ENCODE measurements at places on chromosomes 2 and 18.
A peak's percentile ranks its signal among the peaks of the same experiment; 100 is the strongest.

- no peaks in the 10 kb centered on the region for H3K4me1 ChIP-seq
- no peaks in the 10 kb centered on the region for H3K36me3 ChIP-seq
- no peak overlapping the region for H3K27ac ChIP-seq
- DNase-seq, result no peak
- no peaks in the 10 kb centered on the region for H3K27me3 ChIP-seq
Measured at GRCh38 chr18:36499938-36500337, 202.4 kb downstream of the FHOD3 start.

- H3K27ac ChIP-seq, result no peak overlapping the region
- no peak for DNase-seq
- H3K4me3 ChIP-seq, result no peak overlapping the region
- no peaks in the 10 kb centered on the region for H3K36me3 ChIP-seq
Measured at GRCh38 chr2:57891086-57891712, 155.4 kb upstream of the VRK2 start.

DNA sequence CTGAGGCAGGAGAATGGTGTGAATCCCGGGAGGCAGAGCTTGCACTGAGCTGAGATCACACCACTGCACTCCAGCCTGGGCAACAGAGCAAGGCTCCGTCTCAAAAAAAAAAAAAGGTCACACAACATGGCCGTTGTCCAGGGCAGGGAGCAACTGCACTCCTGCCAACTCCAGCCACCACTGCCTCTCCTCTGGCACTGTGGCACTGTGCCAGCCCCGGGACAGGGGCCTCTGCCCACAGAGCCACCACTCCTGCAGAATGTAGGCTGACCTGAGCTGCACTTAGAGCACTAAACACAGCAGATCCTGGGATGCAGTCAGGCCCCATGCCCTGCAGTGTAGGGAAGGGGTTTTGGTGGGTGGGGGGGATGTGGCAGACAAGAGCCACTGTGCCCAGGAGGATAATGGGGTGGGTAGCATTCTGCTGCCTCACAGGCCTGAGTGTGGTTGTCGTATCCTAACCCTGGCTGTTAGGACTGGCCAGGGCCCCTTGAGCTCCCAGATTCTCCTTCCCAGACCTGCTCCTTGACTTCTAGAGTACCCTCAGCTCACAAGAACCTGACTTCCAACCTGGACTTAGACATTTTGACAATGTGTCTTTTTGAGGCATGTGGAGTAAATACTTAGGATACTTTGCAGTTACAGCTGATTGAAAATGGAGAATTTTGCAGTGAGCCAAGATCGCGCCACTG is 69.4 kb upstream of the SH3RF3 start:
- H3K27me3 ChIP-seq, result no peaks in the 10 kb centered on the region
- peaks cover 24% of the 10 kb centered on the region for H3K4me1 ChIP-seq
- no peak for DNase-seq
- H3K27ac ChIP-seq, result no peak overlapping the region
- no peak overlapping the region for H3K4me3 ChIP-seq

GRCh38 chr18:42649331-42650035 is 466.0 kb downstream of the RIT2 start:
- no peaks in the 10 kb centered on the region for H3K36me3 ChIP-seq
- no peak for DNase-seq
- no peaks in the 10 kb centered on the region for H3K4me1 ChIP-seq
- no peaks in the 10 kb centered on the region for H3K27me3 ChIP-seq
- no peak overlapping the region for H3K27ac ChIP-seq

- DNase-seq, result no peak
- H3K36me3 ChIP-seq, result no peaks in the 10 kb centered on the region
- H3K4me1 ChIP-seq, result no peaks in the 10 kb centered on the region
- H3K4me3 ChIP-seq, result no peak overlapping the region
- H3K27ac ChIP-seq, result no peak overlapping the region
Measured at GRCh38 chr2:173002751-173003541, 72.7 kb upstream of the MAP3K20 start.

GRCh38 chr2:151280271-151280670 is 9.2 kb downstream of the NMI start:
- no peaks in the 10 kb centered on the region for H3K27me3 ChIP-seq
- H3K4me1 ChIP-seq, result no peaks in the 10 kb centered on the region
- H3K27ac ChIP-seq, result no peak overlapping the region
- H3K4me3 ChIP-seq, result no peak overlapping the region

- H3K4me1 ChIP-seq, result no peaks in the 10 kb centered on the region
- DNase-seq, result no peak
- H3K36me3 ChIP-seq, result no peaks in the 10 kb centered on the region
- H3K4me3 ChIP-seq, result no peak overlapping the region
Measured at GRCh38 chr2:80335411-80335810, 30.9 kb upstream of the LRRTM1 start.

GRCh38 chr2:227813562-227814353 is at the start of gene CCL20:
CCL20 (plus strand) TSS chr2:227813842; CDS start chr2:227813912, 70 bp downstream.
- no peak within 1 kb of the TSS for H3K4me3 ChIP-seq
- no peaks in the 10 kb centered on the region for H3K27me3 ChIP-seq
- DNase-seq, result no peak

GRCh38 chr2:203097735-203098134 is 83.1 kb downstream of the NBEAL1 start:
- no peaks in the 10 kb centered on the region for H3K36me3 ChIP-seq
- no peak for DNase-seq
- no peaks in the 10 kb centered on the region for H3K4me1 ChIP-seq
- H3K4me3 ChIP-seq, result no peak overlapping the region
- no peaks in the 10 kb centered on the region for H3K27me3 ChIP-seq
- H3K27ac ChIP-seq, result no peak overlapping the region

DNA sequence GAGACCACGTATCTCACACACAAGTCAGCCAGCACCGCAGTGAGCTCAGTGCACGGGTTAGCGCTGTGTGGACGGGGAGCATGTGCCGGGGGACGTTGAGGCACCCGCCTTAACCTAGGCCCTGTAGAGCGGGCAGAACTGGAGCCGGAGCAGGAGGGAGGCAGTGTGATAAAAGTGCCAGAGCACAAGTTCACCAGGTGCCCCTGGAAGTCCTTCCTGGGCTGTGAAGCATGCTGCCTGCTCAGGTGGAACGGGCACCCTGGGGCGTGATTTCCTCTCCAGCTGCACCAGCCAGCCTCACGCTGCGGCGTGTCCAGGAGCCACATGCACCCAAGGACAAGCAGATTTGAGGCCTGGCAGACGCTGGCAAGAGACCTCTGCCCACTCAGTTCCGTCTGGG is 50.3 kb downstream of the ITGB1BP1 start:
- no peaks in the 10 kb centered on the region for H3K27me3 ChIP-seq
- DNase-seq, result no peak
- H3K36me3 ChIP-seq, result no peaks in the 10 kb centered on the region
- no peak overlapping the region for H3K27ac ChIP-seq
- no peaks in the 10 kb centered on the region for H3K4me1 ChIP-seq

DNA sequence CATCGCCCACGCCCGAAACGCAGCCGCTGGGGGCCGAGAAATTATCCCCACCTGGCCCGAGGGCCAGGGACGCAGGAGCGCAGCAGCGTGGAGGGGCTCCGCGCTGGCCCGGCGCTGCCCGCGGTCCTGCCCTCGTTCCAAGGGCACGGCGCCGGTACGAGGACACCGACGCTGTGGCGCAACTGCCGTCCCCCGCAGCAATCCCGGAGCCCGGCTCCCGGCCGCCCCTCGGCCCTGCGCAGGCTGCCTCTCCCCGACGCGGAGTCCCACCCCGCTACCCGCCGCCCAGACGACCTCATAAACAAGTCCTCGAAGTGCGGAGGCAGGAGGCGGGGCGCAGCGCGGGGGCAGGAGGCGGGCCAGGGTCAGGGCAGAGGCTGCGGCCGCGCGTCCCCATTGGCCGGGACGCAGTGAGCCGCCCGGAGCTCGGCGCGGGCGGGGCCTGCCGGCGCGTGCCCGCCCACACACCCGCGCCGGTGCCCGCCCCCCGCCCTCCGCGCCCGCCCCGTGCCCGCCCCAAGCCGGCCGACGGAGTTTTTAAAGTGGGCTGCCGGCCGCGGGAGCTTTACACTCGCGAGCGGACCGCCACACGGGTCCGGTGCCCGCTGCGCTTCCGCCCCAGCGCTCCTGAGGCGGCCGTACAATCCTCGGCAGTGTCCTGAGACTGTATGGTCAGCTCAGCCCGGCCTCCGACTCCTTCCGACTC is at the start of gene EPAS1:
EPAS1 (plus strand) TSS at position 568 of the 706 bp plus-strand sequence. CDS start 505 bp downstream, outside the sequence.
- peaks cover 26% of the 10 kb centered on the region for H3K4me1 ChIP-seq
- peaks cover 18% of the 10 kb centered on the region for H3K27me3 ChIP-seq
- H3K4me3 ChIP-seq, result peak within 1 kb of the TSS; percentile 74
- peak; percentile 55 for DNase-seq

GRCh38 chr18:55381277-55381676 is 206.7 kb downstream of the TCF4 start:
- no peak overlapping the region for H3K4me3 ChIP-seq
- H3K36me3 ChIP-seq, result no peaks in the 10 kb centered on the region
- H3K27ac ChIP-seq, result no peak overlapping the region
- no peaks in the 10 kb centered on the region for H3K27me3 ChIP-seq
- no peak for DNase-seq
- no peaks in the 10 kb centered on the region for H3K4me1 ChIP-seq
